ENCODE measurements at places on chromosomes 11 and 22.

DNA sequence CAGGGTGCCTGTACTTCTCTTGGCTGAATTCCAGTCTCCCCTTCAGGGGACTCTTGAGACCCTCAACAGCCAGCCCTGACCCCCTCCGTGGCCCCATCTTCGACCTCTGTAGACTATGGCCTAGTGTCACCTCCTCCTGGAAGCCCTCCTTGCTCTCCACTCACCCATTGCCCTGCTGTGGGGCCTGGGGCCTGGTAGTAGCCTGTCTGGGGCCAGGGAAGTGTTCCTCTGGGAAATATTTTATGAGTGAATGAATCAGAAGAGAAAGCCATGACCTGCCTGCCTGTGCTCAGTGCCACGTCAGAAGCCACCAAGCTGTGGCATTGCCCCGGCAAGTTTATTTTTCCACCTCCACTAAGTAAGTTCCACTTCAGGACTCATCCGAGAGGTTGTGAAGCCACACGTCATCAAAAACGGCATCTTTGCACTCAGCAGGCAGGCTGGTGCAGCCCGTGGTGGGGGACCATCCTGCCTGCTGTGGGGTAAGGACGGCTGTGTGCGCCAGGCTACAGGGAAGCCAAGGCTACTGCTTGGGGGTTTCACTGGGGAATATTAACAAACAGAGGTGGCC lies 59.6 kb upstream of the PPARA start:
- no peak for DNase-seq

DNA sequence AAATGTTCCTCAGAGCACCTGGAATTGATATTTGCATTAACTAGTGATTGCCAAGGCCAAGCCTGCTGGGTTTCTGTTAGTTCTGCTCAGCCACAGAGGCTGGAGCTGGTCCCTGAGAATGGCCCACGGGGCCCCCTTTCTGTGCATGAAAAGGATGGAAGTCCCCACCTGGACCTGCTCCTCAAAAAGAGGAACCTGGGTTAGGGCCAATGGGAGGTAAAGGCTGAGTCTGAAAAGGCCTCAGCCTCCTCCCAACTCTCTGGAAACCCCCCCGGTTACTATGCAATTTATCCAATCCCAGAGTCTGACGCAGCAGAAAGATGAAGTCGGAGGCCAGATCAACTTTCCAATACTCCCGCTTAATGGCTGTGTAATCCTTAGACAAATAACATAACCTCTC lies 6.8 kb upstream of the CREB3L1 start:
- DNase-seq: no peak

DNA sequence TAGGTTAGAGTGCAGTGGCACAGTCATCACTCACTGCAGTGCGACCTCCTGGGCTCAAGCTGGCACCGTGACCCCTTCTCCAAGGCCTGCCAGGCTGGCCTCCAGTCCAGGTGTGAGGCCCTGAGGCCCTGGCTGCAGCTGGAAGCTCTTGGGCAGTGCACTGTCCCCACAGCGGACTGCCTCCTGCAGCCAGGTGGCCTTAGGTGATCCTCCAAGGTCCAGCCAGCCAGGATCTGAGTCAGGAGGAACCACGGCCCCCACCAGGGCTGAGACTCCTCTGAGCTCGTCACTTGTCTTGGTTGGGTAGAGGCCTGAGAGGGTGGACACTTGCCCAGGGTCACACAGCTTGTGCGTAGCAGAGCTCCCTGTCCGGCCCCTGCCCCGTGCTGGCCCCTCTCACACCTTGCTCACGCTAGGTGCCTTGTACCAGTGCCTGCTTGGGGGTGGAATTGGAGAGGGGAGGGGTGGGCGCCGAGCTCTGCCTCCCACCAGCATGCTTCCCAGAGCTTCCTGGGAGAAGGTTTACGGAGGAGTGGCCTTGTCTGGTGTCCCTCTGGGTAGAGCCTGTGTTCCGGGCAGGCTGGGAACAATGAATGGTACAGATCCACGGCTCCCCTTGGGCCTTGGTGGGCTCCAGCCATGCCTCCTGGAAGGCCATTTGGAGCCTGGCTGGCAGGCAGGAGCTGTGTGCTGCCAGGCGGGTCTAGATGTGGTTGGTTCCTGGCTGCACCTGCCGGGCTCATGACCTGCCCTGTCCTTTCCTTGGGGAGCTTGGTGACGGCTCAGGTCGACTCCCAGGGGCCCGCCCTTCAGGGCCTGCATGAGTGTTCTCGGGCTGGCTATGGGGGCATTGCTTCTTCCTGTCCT lies 20.6 kb downstream of the KCNQ1 start:
- no peak for DNase-seq

- no peak for DNase-seq
Observed at GRCh38 chr11:11998091-11998781, 10.2 kb downstream of the DKK3 start.

- no peak for DNase-seq
Observed at GRCh38 chr22:26927821-26928220, 270.4 kb downstream of the MIAT start.

- no peak for DNase-seq
Observed at GRCh38 chr22:23161029-23161428, 15.8 kb downstream of the RAB36 start.

GRCh38 chr11:69862797-69863543 lies 43.8 kb upstream of the FGF3 start:
- DNase-seq: no peak

GRCh38 chr11:119989159-119989821 lies 148.6 kb downstream of the TRIM29 start:
- DNase-seq: no peak

All from liver (tissue), 10 donors.